Naive thymus-derived CD4-positive, alpha-beta T cell (primary cell): ENCODE measurements at places on chromosomes 13 and 19. TPM values are rescaled to one million over a fixed set of nuclear protein-coding genes. Genes with fewer than 3 reads are reported as not detected.

The CEACAM7 gene
- total RNA-seq = not detected

The ATCAY gene
- total RNA-seq = not detected

The RASGRP4 gene
- total RNA-seq = 32.7 TPM

The ATP4B gene
- total RNA-seq = not detected

DNA sequence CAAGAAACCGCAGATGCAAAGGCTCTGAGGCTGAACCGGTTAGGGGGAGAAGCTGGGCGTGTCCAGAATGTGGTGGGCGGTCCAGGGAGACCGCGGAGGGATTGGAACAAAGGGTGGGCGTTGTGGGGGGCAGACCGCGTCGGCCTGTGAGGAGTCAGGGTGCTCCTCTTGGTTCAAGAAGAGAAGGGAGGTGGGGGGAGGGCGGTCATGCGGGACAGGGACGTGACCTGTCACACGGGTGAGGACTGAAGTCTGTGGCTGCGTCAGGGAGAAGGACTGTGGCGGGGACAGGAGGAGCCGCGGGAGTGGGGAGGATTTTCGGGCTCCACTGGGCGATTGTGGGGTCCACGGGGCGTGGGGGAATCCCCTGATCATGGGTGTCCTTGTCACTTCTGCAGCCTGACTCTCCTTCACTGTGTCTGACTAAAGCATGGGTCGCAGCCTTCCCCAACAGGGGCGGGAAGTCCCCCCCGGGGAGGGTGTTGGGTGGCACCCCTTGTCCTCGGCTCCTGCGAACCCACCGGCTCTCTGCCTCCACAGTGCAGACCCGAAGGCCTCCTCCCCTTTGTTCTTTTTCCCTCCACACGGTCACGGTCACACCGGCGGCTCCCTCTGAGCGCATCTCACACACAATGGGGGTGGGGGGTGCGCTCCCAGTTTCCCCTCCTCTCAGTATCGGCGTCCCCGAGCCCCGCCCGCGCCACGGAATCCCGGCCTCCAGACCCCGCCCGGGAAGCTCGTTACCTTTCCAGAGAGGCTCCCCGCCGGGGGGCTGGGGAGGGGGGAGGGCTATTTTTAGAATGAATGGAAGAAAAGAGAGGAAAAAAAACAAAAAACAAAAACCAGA lies 16.4 kb upstream of the KCNN1 start:
- H3K36me3 ChIP-seq = no peaks in the 10 kb centered on the region
- peaks cover 23% of the 10 kb centered on the region for H3K27me3 ChIP-seq
- peaks cover 37% of the 10 kb centered on the region for H3K4me1 ChIP-seq
- H3K27ac ChIP-seq = no peak overlapping the region
- H3K4me3 ChIP-seq = no peak overlapping the region
- no peak for DNase-seq

GRCh38 chr13:97423300-97424045 lies 10.5 kb upstream of the RAP2A start:
- DNase-seq = no peak
- H3K27me3 ChIP-seq = no peaks in the 10 kb centered on the region
- no peak overlapping the region for H3K4me3 ChIP-seq
- H3K36me3 ChIP-seq = no peaks in the 10 kb centered on the region

GRCh38 chr19:31641591-31641990 lies 292.4 kb upstream of the TSHZ3 start:
- H3K27ac ChIP-seq = no peak overlapping the region
- no peak overlapping the region for H3K4me3 ChIP-seq
- H3K27me3 ChIP-seq = no peaks in the 10 kb centered on the region
- no peaks in the 10 kb centered on the region for H3K4me1 ChIP-seq
- H3K36me3 ChIP-seq = no peaks in the 10 kb centered on the region

DNA sequence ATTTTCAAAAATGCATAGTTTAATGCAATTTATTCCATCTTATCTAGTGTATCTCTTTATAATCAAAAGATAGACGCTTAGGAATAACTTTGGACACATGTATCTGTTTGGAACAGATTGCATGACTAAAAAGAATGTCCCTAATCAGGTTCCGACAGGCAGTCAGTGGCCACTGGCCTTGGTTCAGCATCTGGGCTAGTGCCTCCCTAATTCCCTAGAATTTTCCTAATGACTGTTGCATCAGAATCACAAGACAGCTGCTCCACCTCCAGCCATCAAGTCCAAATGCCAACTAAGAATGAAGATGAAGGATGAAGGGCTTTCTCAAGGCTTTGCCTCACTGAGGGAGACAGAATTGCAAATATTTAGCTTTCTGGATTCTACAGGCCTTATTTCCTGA lies 173.8 kb downstream of the EFNB2 start:
- H3K36me3 ChIP-seq = no peaks in the 10 kb centered on the region
- no peaks in the 10 kb centered on the region for H3K27me3 ChIP-seq
- no peaks in the 10 kb centered on the region for H3K4me1 ChIP-seq
- DNase-seq = no peak

GRCh38 chr13:114151565-114152284 lies 19.3 kb upstream of the RASA3 start:
- H3K4me3 ChIP-seq = peak overlapping the region; percentile 39
- H3K36me3 ChIP-seq = no peaks in the 10 kb centered on the region
- DNase-seq = no peak
- no peaks in the 10 kb centered on the region for H3K27me3 ChIP-seq
- peaks cover 64% of the 10 kb centered on the region for H3K4me1 ChIP-seq
